Skeletal muscle cell (primary cell): ENCODE measurements at places on chromosomes 3 and 15.
A peak's percentile ranks its signal among the peaks of the same experiment; 100 is the strongest.

DNA sequence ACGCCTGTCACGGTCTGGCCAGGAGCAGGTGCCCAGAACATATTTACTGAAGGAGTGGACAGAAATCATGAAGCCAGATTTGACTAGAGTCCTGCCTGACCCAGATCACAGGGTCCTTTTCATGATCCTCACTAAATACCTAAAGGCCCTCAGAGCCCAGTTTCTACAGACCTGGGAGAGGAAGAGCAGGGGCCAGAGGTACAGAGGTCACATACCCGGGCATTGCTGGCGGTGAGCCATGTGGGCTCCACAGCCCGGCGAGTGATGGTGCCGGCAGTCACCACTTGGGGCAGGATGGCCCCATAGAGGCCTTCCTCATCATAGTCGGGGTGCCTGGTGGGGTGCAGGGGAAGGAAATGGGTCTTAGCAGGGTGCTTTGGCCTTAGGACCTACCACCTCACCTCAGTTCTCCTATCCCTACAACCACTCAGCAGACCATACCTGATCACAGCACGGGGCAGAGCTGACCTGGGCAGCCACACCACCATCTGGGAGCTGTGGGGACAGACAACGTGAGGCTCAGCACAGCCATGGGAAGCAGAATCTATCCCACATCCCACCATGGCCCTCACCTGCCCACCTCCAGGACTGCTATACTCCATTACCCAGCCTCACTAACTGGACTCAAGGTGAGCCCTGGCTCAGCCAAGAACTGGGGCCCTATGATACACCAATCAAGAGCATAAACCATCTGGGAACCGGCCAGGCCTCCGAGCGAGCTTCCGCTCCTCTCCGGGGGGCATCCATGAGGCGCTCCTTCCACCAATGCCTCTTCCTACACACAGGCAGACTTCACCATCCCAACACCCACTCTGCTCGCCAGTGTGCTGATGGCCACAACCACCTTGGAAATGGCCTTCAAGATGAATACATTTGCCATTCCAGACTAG, 12.9 kb downstream of the POLG start:
- no peak for DNase-seq

DNA sequence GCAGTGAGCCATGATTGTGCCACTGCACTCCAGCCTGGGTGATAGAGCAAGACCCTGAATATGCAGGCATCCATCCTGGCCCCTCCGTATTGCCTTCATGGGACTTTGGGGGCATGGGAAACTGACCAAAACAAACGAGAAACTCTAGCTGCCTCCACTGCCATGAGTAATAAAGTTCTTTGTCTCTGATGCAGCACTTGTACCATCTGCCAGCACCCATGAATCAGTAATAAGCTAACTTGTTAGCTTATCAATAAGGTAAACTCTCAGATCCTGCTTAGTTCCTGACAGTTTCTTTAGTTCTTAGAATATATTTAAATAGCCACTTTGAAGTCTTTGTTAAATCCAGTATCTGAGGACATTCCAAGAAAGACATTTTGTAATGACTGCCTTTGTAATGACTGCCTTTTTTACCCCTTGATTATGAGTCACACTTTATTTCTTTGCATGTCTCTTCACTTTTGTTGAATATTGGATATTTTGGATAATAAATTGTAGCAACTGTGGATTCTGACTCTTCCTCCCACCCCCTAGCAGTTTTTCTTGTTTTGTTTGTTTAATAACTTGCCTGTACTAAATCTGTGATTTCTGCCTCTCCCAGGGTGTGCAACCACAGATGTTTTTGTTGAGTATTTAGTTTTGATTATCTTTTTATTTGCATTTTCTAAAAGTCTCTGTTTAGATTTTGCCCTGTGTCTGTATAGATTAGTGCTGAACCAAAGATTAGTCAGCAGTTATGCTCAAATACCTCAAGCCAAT, 136.9 kb downstream of the HCN4 start:
- DNase-seq = no peak

- DNase-seq = no peak
Measured at GRCh38 chr15:64502551-64502950, 42.2 kb downstream of the ZNF609 start.

DNA sequence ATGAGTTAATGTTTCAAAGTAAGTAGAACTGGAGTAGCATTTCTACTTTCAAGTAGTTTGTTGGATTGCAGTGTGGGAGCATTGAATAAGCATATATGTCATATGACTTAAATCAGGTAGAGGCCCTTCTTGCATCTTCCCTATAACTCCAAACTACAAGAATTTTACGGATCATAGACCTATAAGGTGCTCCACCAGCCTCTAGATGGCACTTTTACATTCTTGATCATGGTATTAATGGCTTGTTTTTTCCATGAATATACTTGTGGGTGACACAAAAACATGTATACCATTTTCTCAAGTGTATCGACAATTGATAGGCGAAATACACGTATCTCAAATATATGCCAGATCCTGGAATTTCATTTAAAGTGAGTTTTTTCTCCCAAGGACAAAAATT, 311.1 kb downstream of the ZPLD1 start:
- no peak for DNase-seq

DNA sequence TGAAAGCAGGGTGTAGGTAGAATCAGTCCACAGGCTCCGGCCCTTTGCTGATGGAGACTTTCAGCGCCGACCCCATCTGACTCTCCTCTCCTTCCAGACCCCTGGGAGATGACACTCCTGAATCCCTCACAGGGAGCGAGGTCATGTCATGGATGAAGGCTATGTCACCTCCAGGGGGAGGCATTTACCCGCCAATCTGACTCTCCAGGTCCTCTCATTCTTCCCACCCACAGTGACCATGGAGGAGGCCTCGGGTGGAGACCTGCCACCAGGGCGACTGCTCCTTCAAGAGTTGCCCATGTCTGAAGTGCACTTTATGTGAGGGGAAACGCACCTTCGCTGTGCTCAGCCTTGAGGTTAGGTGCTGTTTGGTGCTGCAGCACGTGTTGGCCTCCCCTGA, 112.7 kb downstream of the KLF13 start:
- DNase-seq = no peak

- DNase-seq = no peak
Measured at GRCh38 chr3:157151627-157152026, 8.3 kb downstream of the CCNL1 start.

DNA sequence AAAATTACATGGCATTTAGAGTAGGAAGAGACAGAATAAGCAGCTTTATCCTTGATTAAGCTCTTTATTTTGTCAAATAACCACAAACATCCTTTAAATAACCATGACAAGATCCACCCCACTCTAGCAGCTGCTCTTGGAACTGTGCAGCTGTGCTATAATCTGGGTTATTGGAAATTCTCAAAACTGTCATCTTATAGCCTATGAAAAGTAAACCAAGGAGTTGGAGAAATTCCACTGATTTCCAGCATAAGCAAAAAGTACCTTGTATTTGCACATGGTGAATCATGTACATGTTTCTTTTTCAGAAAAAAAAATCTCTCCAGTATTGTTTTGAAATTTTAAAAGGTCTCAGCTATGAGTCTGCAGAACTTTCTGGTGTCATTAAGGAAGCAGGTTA, 88.8 kb upstream of the ABI3BP start:
- peak; percentile 31 for DNase-seq

DNA sequence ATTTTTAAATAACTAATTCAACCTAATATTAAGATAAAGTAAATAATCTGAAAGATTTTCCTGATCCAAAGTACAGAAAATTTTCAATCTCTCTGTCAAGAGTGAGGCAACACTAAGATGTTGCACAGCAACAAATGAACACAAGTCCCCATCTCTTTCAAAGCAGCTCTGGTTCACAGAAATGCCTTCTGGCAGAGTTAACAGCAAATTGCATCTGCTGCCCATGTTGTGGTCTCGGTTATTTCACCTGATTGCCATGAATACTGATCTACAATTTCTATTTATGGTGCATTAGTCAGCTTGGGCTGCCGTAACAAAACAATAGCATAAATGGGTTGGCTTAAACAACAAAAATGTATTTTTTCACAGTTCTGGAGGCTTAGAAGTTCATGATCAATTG, 167.3 kb downstream of the BCHE start:
- no peak for DNase-seq

GRCh38 chr3:44326019-44326418, 12.5 kb upstream of the TCAIM start:
- no peak for DNase-seq
